ENCODE measurements at places on chromosomes 3 and 15.

- DNase-seq: no peak
Observed at GRCh38 chr3:131733086-131733841, 230.5 kb upstream of the MRPL3 start.

GRCh38 chr15:40955930-40956540 lies 2.8 kb downstream of the CHAC1 start:
- no peak for DNase-seq

DNA sequence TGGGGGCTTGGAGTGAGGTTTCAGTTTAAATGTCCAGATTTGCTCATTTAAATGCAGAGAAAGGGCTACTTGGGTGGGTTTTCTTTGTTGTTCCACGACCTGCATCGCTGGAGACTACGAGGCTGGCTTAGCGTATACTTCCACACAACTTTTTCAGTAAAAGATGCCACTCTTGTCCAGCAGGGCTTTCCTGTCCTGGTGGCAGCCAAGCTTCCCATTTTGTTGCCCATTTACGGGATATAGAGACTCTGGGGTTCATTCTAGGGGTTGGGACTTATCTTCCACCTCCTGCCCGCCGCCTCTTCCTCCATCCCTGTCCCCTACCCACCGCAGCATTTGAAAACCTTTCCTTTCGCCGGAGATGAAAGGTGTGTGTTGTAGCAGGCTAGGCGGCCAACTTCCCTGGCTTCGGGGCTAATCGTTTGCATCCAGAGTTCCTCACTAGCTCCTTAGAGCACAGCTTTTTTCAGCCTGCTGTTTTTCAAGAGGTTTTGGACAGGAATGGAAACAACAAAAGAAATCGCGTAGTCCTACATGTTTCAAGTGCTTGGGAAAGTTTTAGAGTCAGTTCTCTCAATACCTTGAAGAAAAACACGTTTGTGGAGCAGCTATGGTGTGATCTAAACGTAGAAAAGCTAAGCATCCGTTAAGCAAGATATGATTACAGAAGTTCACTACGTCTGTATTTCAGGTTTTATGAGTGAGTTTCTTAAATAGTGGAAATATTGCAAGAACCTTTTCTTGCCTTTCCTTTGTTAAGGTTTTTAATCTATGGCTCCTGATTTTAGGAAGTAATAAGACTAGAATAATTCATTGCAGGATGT lies 843 bp downstream of the CHRNA5 start:
- no peak for DNase-seq

GRCh38 chr3:133479895-133480669 lies 80.2 kb downstream of the BFSP2 start:
- no peak for DNase-seq

DNA sequence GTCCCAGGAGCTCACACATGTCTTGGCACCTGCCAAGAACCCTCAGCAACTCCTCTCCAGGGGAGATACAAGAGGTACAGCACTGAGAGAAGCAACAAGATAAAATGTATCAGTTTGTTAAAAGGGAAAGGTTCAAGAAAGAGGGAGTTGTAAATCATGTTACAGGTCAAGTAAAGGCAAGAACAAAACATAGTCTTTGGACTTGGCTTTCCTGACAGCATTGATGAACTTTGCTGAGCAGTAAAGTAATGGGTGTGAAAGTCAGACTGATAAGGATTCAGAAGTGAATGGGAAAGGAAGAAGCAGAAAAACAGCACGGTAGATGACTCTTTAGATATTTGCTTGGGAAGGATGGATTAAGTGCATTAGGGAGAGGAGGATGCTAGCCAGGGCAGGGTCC lies 27.1 kb downstream of the MBNL1 start:
- DNase-seq: no peak

- no peak for DNase-seq
Observed at GRCh38 chr3:126101521-126101982, 17.6 kb upstream of the SLC41A3 start.

GRCh38 chr15:69668039-69668705 lies 215.6 kb downstream of the RPLP1 start:
- no peak for DNase-seq
